ENCODE measurements at places on chromosomes 4 and X. TPM values are rescaled to one million over a fixed set of nuclear protein-coding genes. Genes with fewer than 3 reads are reported as not detected.

DNA sequence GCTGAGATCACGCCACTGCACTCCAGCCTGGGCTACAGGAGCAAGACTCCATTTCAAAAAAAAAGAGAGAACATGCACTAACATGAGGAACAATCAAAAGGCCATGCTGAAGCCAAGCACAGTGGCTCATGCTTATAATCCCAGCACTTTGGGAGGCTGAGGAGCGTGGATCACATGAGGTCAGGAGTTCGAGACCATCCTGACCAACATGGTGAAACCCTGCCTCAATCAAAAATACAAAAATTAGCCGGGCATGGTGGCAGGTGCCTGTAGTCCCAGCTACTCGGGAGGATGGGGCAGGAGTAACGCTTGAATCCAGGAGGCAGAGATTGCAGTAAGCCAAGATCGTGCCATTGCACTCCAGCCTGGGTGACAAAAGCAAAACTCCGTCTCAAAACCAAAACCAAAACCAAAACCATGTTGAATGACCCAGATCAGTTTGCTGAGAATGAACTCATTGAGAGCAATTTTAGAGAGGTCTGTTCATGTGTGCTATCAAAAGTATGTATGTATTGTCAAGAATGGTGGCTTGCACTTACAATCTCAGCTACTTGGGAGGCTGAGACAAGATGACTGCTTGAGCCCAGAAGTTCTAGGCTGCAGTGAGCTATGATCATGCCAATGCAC is 44.8 kb downstream of the PDS5A start:
- H3K36me3 ChIP-seq, result no peaks in the 10 kb centered on the region
- DNase-seq, result no peak
- no peak overlapping the region for H3K27ac ChIP-seq
- no peaks in the 10 kb centered on the region for H3K27me3 ChIP-seq

DNA sequence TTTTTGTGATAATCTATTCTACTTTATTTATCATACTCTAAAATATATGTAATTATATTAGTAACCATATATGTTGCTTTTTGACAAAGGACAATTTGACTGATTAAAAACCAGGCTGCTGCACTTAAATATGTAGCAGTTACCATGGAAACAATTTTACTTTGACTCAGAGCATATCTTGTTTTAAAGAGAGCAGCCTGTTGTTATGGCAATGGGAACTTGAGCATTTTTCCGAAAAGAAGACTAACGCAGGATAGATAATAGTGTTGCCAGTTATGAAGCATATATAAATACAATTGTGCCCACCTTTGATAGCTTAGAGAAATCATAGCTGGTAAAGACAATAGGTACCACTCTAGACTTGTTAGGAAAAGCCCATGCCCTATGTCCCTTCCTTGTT is 283.0 kb downstream of the GASK1B start:
- no peak overlapping the region for H3K4me3 ChIP-seq
- no peaks in the 10 kb centered on the region for H3K4me1 ChIP-seq
- DNase-seq, result no peak
- H3K36me3 ChIP-seq, result no peaks in the 10 kb centered on the region
- H3K27ac ChIP-seq, result no peak overlapping the region

- no peak for DNase-seq
- no peaks in the 10 kb centered on the region for H3K36me3 ChIP-seq
- H3K4me1 ChIP-seq, result no peaks in the 10 kb centered on the region
- no peaks in the 10 kb centered on the region for H3K27me3 ChIP-seq
- H3K27ac ChIP-seq, result no peak overlapping the region
Measured at GRCh38 chr4:135282676-135283075, 1081.1 kb upstream of the PABPC4L start.

DNA sequence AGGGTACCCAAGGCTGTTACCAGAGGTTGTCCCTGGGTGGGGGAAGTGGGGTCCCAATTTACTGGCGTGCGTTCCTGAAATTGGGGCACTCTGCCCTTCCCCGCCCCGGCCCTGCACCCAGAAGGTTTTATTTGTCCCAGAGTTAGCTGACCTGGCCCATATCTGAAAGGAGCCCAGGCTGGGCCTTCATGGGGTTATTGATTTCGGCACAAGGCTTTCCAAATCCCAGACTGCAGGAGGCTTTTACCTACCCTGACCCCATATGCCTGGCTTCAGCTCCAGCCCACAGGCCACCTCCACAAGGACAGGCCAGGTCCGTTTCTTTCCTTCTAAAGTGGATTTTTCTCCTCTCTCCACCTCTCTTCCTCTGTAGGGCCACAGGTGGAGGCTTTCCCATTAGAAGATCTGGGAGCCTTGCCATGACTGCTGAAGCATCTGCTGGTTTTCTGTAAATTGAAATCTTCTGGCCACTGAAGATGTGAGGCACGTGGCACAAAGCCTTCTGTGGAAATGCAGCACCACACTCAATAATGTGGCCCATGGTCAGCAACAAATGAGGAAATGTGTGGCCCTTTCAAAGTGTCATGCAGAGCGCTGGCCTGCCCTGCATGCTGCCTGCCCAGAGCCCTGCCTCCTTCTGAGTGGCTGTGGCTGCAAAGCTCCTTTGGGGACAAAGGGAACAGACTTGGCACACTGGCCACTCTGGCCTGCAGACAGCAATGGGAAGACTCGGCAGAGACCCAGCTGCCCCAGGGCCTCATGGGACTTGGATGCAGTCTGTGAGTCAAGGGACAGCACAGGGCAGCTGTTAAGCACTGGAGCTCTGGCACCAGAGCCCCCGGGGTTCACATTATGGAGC is 43.1 kb upstream of the MTM1 start:
- no peaks in the 10 kb centered on the region for H3K36me3 ChIP-seq
- no peak overlapping the region for H3K27ac ChIP-seq
- H3K27me3 ChIP-seq, result no peaks in the 10 kb centered on the region
- H3K4me1 ChIP-seq, result no peaks in the 10 kb centered on the region
- no peak overlapping the region for H3K4me3 ChIP-seq
- peak; percentile 32 for DNase-seq

- no peak overlapping the region for H3K4me3 ChIP-seq
- no peak for DNase-seq
- H3K27me3 ChIP-seq, result no peaks in the 10 kb centered on the region
Measured at GRCh38 chr4:108361446-108361820, 192.7 kb upstream of the LEF1 start.

The FAM199X gene
- 9.9 TPM for total RNA-seq

The SPON2 gene
- total RNA-seq, result 12.5 TPM

The CTAG2 gene
- not detected for total RNA-seq
